ENCODE measurements at places on chromosomes 1 and 21.
A peak's percentile ranks its signal among the peaks of the same experiment; 100 is the strongest.

GRCh38 chr1:66770240-66770639 is 18.0 kb downstream of the DYNLT5 start:
- no peak for DNase-seq

- DNase-seq, result no peak
Measured at GRCh38 chr1:7534061-7534825, 236.9 kb upstream of the VAMP3 start.

DNA sequence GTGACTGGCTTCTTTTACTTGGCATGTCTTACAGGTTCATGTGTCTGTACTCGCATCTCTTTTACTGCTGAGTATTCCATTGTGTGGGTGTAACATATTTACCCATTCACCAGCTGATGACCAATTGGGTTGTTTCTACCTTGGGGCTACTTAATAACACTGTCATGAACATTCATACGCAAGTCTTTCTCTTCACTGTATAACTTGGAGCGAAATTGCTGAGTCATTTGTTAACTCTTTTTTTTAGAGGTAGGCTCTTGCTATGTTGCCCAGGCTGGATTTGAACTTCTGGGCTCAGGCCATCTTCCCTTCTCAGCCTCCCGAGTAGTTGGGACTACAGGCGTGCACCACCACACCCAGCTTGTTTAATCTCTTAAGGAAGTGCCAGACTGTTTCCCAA is 6.5 kb downstream of the PYCR2 start:
- no peak for DNase-seq

GRCh38 chr1:204377800-204378668 is 18.3 kb upstream of the PLEKHA6 start:
- peak; percentile 9 for DNase-seq

DNA sequence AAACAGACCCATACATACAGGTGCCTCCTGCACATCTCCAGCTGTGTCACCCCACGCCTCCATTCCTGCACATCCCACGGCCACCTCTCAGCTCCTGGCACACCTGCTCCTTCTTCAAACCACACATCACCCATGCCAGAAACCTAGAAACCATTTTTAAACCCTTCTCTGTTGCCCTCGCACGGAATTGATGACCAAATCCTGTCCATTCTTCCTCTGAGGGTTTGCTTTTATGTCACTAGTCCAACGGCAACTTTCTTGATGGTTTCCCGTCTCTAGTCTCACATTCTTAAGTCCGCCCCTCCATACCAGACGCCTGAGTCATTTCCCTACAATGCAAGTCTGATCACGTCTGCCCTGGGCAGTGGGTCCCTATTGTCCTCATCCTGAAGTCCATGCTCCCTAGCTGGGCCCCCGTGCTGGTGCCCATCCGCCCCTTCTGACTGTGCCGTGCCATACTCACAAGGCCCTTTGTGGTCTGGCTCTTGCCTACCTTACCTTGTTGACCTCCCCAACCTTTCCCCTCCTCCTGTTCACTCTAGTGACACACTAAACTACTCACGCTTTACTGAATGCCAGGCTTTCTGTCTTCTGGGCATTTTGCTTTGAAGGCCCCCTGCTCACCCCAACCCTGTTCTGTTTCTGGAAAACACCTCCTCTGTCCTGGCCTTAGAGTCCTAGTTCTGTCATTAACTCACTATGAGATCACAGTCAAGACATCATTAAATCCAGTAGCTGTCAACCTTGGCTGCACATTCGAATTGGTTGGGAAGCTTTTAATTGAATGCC is 17.6 kb downstream of the SLC2A1 start:
- no peak for DNase-seq

DNA sequence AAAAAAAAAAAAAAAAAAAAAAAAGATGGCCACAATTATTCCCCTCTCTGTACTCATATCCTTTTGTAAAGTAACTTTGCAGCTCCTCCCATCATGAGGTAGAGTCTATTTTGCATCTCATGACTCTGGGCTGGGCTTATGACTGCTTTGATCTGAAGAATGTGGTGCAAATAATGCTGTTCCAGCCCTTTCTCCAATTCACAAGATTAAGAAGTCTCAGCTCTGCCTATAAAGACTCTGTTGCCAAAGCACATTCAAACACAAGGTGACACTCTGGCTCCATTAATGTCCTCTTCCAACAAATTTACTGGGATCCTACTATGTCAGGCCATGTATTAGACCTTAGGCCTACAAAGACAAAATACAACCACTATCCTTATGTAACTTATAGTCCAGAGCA is 64.8 kb upstream of the PTCH2 start:
- no peak for DNase-seq

DNA sequence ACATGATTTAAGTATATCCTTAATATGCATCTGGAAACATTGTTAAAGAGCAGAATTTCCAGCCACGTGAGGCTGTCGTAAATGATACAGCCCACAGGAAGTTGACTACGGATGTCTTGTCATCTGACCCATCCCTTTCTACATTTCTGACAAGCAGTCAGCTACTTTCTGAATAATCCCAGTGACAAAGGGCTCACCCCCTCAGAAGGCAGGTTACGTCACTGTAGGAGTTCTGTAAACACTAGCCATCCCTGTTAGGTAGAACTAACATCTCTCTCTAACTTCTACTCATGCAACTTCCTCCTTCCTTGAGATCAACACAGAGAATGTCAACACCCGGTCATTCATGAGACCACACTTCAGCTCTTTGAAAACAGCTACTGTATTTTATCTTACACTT is 259.2 kb downstream of the GREM2 start:
- DNase-seq, result no peak

DNA sequence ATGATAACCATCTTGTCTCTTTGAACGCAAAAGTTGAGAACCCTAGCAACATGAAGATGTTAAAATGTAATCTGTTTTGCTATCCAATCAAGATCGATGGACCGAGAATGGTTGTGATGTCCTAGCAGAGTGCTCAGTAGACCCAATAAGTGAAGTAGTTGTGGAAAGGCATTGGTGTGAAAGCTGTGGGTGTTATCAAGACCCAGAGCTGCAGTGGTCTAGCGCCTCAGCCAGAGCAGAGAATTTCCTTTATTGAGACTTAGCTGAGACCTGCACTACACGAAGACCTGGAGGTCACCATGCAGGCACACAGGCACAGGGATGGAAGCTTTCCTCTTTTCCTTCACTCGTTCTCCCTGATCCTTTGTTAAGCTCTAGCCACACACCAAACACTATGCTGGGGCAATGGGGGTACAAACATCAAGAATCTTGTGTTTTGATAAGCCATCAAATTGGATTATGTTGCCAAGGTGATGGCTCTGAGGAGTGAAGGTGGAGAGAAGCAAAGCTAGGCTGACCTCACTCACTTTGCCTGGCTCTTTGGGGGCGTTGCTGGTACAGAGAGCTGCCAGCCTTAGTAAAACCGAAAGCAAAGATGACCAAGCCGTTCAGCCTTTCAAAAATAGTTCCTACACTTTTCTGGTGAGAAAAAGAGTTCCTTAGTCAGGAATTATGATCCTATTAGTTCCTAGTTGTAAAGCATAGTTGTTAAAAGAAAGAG is 24.1 kb downstream of the METTL13 start:
- no peak for DNase-seq

- DNase-seq, result no peak
Measured at GRCh38 chr1:119191325-119191724, 50.9 kb upstream of the WARS2 start.

GRCh38 chr1:213908521-213908920 is 79.3 kb upstream of the PROX1 start:
- no peak for DNase-seq

- no peak for DNase-seq
Measured at GRCh38 chr1:183961132-183961531, 76.4 kb downstream of the COLGALT2 start.

DNA sequence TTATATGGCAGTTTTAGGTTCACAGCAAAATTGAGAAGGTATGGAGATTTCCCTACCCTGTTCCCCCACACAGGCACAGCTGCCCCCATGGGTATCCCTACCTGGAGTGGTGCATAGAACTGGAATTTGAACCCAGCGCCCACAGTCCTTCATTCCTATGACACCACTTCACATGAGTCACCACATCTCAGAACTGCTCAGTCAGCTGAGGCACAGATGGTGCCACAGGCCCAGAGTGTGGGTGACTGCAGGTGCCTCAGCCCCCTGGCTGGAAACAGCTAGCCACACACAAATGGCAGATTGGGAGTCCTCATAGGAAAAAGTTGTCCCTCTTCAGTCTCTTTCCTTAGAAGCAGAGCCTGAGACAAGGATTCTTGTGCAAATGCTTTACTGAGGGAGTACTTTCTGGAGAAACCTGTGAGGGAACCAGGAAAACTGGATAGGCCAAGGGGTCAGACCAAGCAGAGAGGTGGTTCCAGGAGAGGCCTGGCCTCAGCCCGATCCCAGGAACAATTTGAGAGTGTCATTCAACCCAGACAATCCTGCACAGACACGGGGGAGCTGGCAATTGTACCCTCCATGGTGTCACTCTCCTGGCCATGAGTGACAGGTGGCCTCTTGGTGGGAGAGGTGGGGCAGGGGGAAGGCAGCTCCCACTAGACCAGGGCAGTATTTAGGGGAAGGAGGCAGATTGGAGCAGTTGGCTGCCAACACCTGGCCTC is 6.9 kb downstream of the PLA2G2D start:
- DNase-seq, result no peak

DNA sequence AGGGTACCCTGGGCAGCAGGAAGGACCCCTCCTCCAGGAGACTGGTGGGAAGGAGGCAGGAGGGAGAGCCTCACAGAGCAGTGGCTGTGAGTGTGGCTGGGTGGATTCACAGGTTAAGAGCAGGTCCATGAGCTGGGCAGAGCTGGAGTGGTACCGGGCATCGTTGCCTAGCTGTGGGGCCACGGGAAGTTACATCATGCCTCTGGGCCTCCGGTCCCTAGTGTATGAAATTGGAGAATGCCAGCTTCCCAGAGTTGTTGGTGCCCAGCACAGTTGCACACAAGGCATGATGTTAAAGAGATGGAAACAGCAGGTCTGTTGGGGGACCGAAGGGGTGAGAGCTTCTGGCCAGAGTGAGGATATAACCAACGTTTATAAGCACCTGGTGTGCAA is 18.5 kb downstream of the FOXO6 start:
- DNase-seq, result no peak

GRCh38 chr1:18607289-18607760 is 23.3 kb upstream of the PAX7 start:
- no peak for DNase-seq

GRCh38 chr1:157050836-157051235 is 5.3 kb upstream of the ARHGEF11 start:
- no peak for DNase-seq

- no peak for DNase-seq
Measured at GRCh38 chr1:163436140-163436812, 114.5 kb downstream of the NUF2 start.

DNA sequence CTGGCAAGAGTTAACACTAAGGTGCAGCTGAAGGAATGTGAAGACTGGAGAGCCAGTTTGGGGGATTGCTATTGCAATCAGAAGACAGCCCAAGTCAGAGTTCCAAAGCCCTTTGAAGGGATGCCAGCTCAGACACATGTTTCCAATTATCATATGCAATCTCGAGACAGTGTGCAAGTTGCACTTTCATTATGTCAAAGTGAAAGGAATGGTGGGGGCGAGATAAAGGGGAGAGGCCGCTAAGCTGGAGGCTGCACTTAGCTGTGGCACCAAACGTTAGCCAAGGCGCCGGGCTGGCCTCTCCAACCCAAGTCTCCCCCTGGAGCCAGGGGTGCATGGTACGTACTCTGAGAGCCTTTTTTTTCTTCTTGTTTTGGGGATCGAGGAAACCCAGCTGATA is 58.0 kb downstream of the NGF start:
- DNase-seq, result no peak

GRCh38 chr1:50097791-50098190 is 10.9 kb upstream of the ELAVL4 start:
- DNase-seq, result no peak

DNA sequence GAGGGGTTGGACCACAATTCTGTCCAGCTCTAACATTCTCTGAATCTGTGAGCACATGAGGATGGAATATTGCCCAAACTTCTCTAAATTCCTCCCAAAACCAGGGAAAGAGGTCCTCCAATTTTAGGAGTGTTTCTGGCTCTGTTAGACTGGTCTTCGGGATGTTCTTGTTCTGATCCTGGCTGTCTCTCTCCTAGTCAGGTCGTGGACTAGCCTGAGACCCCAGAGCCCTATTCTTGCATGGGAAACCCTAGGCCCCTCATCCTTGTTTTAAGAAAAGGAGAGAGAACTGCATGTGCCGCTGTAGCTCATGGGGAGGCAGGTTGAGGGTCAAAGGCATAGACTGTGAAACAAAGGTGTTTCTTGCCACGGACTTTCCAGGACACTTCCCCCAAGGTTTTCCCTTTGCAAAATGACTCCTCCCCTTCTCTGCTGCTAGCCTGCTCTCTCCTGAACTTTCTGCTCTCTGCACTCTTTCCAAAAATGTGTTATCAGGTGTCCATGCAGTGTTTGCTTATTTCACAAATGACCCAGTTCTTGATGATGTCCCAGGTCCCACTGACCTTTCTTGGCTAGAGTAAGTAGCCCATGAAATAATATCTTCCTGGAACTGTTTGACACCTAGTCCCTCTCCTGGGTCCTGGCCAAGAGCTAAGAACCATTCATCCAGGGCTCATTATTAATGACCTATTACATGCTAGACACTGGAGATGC is 29.3 kb upstream of the RD3 start:
- DNase-seq, result no peak

- DNase-seq, result no peak
Measured at GRCh38 chr1:114353262-114353661, 157.7 kb downstream of the TRIM33 start.

GRCh38 chr1:212455803-212456528 is 23.2 kb downstream of the NENF start:
- peak; percentile 79 for DNase-seq

- DNase-seq, result no peak
Measured at GRCh38 chr21:42906233-42906632, 13.1 kb downstream of the NDUFV3 start.

- DNase-seq, result no peak
Measured at GRCh38 chr21:46017695-46018094, 36.1 kb downstream of the COL6A1 start.

DNA sequence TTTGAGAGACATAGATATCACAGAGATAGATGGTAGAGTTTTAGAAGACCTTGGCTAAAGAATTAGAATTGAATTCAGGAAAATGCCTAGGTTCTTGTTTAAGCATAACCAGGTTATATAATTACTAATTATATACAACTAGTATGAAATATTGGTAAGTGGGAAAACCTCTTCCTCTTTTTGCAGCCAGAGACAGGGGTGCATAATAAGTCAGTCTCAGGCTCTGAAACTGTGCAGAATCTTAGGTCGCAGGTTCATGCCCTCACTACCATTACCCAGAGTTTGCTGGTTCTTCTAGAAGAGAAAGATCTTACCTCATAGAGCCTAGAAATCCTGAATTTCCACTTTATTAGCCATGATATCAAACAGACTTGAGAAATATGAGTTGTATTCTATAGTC is 183.3 kb downstream of the NEK7 start:
- no peak for DNase-seq

DNA sequence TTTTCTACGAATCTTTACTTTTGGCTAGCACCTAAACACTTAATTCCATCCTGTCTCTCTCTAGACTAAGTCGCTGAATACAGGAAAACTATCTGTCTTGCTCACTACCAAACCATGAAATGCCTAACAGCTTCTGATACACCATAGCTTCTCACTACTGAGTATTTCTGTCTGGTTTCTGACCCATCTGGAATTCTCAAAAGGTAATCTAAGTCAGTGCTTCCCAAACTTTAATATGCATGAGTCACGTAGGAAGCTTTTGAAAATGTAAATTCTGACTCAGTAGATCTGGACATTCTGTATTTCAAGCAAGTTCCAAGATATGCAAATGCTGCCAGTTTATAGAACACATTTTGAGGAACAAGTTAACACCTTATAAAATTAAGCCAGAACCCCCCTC is 9.2 kb upstream of the OVGP1 start:
- no peak for DNase-seq

GRCh38 chr1:203289281-203289981 is 15.9 kb upstream of the BTG2 start:
- peak; percentile 80 for DNase-seq

All from stimulated activated CD4-positive, alpha-beta T cell treated with anti-CD3 and anti-CD28 coated beads, Interleukin-15, amount 100 ng/mL, for 1 hour (primary cell).